Activated CD4-positive, CD25-positive, alpha-beta regulatory T cell treated with anti-CD3 and anti-CD28 coated beads, Interleukin-2, amount 50 U/mL, for 16 hours (primary cell): ENCODE measurements at places on chromosomes 2 and 18.

GRCh38 chr2:133940134-133940533 is 313.7 kb upstream of the MGAT5 start:
- no peak for DNase-seq

DNA sequence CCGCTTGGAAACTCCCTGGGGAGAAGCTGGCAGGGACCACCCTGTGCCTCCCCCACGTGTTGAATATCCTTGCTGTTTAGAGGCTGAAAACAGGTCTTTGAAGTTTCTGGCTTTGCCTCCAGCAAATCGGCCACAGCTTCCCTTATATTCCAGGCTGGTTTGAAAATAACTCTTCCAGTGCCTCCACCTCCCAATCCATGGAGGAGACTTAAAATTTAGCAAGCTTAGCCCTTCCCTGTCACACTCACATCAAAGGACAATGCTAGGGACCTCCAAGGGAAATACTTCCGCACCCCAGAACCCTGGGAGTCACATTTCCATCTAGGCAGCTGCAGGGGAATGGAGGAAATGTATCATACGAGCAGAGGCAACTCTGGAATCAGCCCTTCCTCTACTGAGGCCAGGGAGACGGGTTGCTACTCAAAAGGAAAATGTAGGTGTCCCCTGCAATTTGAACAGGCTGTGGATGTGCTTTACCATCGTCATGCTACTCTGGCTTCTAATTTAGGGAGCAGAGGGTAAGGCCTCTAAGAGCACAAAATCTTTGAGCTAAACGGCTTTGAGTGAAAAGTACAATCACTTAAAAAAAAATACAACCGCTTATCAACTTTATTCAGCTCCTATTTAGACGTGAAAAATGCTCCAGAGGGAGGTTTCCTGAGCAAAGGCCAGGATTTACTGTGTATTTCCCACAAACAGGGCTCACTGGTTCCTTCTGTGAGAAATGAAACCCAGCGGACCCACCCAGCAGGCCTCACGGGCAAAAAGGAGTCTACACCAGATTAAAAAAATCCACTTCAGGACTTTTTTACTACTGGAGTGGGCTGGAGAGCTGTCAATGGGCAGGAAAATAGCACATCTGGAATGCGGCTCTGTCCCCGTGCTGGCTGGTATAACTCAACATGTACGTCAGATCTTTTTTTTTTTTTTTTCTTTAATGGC is 49.4 kb upstream of the PKDCC start:
- DNase-seq = no peak

DNA sequence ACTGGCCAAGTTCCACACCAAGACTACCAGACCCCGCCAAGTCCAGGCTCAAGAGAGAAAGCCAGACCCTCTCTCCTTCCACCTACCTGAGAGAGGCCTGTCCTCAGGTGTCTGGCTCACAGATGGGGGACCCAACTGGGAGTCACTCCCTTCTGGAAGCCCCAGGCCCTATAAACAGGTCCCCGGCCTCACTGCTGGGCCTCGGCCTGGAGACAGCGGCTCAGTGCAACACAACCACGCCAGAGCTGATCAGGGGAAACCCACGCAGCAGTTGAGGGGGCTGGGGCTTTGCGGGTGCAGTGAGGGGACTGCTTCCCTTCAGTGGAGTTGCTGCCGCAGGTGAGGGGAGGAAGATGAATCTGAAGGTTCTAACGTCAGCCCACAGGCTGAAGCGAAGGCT is 22.8 kb upstream of the C1QL2 start:
- DNase-seq = no peak

DNA sequence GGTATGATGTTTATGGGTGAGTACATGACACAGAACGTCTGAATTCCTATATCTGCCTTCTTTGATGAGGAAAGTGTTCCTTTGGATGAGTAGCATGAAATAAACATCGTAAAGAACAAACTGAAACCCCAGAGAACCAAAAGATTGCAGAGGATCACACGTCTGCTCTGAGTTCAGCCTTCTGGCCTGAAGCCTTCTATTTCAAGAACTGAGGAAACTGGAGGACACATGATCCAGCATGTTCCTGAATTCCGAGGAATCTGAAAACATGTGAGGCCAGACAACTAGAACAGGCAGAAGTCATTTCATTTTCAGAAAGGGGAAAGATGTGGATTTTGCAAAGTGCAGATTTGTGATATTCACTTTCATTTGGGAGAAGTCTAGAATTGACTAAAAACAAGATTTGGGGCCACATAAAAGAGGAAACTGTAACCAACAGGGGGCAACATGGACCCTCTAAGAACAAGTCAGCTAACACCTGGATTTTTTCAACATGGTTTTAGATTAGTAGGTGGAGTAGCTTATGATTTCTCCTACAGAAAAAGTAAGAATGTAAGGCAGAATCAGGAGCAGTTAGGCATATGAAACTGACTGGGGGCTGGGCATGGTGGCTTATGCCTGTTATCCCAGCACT is 8.3 kb downstream of the SULT6B1 start:
- DNase-seq = no peak

DNA sequence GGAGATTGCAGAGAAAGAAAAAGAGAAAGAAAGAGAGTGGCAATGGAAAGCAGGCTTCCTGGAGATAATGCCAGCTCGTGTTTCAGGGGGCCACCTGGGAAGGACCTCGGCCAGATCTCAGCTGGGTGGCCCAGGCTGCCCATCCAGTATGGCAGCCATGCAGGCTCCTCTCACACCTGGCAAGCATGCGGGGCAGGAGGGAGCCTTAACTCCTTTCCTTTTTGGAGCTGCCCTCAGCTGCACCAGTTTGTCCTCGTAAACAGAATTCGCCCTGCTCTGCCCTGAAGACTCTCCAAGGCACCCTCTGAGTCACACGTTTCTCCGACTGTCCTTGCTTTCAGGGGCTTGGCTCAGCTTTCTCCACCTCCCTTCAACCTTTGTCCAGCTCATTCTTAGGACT is 59.5 kb upstream of the IGFBP5 start:
- DNase-seq = no peak

- DNase-seq = no peak
These were observed 127.0 kb downstream of the FAM168B start for GRCh38 chr2:130966149-130966774.

DNA sequence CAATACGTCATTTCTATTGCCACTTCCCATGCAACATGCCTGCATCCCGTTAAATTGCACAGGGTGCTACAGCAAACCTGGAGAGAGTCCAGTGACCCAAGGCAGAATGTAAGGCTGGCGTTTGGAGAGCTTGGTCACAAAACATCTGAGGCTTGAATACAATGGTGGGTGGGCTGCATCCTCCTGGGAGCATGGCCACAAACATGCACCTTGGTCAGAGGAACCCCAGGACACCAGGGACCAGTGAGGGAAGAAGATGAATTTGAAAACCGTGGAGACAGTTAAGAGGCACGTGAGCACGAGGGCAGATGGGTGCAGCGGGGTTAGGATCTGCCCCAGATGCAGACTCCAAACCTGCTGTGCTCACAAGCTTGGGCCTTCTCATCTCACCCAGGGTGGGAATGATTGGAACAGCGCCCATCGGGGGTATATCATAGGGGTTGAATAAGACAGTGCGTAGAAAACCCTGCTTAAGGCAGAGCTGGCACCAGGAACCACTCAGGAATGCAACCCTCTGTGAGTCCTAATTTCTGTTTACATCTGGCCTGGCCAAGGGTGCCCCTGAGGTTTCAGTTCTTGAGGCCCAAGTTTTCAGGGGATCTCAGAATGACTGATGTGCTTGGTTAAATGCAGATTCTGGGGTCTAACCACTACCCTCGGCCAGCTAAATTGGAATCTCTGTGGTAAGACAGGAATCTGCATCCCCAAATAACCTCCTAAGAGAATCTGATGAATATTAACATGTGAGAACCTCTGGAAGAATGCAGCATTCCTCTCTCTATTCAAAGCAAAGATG is 97.2 kb downstream of the ARL4C start:
- DNase-seq = no peak

GRCh38 chr18:34976123-34976522 is 65.1 kb upstream of the MAPRE2 start:
- no peak for DNase-seq

DNA sequence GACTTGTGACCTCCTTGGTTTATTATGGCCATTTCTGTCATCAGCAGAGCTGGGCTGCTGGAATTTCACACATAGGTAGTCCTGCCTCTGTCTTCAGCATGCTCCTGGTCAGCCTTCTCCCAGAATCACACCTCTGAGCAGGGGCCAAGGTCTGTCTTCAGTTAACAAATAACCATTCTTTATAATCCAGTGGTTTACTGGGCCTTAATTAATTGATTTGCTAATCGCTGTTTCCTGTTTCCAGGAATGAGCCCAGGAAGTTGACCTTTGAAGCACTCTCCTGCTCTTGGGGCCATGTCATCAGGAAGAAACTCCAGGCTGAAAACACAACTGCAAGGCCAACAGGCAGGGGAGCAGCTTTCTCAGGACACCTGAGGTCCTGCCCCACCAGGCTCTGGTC is 278.5 kb downstream of the SRBD1 start:
- no peak for DNase-seq

DNA sequence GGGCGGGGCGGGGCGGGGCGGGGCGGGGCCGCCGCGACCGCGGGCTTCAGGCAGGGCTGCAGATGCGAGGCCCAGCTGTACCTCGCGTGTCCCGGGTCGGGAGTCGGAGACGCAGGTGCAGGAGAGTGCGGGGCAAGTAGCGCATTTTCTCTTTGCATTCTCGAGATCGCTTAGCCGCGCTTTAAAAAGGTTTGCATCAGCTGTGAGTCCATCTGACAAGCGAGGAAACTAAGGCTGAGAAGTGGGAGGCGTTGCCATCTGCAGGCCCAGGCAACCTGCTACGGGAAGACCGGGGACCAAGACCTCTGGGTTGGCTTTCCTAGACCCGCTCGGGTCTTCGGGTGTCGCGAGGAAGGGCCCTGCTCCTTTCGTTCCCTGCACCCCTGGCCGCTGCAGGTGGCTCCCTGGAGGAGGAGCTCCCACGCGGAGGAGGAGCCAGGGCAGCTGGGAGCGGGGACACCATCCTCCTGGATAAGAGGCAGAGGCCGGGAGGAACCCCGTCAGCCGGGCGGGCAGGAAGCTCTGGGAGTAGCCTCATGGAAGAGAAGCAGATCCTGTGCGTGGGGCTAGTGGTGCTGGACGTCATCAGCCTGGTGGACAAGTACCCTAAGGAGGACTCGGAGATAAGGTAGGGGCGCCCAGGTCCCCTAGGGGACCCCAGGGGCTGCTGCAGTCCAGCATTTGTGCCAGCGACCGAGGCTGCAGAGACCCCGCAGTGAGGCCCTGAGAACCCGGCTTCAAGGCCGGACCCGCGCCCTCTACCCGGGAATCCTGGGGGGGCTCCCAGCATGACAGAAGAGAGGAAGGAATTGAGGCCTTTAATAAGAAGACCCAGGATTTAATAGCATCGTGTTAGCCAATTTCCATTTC is at the start of gene KHK:
TSS of gene KHK (plus strand) at position 49 of the 870 bp plus-strand sequence. CDS start at position 537, 488 bp downstream.
- no peak for DNase-seq

DNA sequence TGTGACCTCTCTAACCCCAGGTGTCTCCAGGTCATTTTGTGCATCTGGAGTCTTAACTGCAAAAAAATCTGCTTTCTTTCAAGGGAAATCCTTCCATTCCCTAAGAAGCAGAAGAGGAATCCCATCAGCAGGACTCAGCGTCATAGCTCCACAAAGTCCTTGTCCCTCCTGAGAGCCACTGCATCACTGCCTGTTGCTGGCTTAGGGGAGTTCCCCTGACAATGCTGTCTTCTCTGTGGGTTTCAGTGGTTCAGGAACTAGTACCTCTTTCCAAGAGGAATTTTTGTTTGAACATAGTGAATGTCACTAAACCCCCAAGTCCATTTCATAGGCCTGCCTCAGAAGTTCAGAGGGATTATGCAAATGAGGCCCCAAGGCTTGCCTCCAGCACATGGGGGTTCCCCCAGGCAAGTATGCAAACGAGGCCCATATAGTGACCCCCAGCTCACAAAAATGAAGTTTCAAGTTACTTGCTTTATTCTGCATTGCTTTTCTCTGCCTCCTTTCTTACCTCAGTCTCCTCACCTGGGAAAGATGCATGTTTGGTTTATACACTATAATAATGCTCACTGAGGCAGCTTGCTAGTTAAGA is 513.9 kb upstream of the MEX3C start:
- no peak for DNase-seq

GRCh38 chr2:11871421-11871820 is 125.0 kb downstream of the LPIN1 start:
- no peak for DNase-seq

GRCh38 chr2:120847700-120848321 is 112.1 kb downstream of the GLI2 start:
- DNase-seq = no peak

GRCh38 chr18:78642296-78642951 is 337.2 kb upstream of the SALL3 start:
- DNase-seq = no peak

DNA sequence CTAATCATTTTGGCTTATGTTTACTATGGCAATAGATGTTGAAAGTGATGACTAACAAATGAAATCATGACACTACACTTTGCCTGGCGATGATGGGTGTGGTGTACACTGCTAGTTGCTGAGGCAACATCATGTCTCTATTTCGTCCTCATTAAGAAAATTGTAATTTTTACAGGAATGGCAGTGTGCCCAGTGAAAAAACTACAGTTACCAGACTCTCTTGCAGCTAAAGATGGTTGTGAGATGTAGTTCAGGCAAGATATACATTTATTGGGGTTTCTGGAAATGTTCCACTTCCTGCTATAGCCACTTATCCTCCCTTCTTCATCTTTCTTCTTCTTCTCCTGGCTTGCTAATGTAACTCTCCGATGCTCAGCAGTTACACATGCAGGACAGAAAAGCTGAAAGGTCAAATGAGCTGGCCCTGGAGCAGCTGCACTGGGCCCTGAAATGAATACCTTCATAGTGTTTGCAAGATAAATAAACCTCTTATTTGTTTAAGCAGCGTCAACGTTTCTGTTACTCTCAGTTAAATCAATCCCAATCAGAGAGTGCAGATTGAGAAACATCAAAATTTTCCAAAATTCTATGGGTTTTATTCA is 46.0 kb downstream of the SOCS6 start:
- no peak for DNase-seq

DNA sequence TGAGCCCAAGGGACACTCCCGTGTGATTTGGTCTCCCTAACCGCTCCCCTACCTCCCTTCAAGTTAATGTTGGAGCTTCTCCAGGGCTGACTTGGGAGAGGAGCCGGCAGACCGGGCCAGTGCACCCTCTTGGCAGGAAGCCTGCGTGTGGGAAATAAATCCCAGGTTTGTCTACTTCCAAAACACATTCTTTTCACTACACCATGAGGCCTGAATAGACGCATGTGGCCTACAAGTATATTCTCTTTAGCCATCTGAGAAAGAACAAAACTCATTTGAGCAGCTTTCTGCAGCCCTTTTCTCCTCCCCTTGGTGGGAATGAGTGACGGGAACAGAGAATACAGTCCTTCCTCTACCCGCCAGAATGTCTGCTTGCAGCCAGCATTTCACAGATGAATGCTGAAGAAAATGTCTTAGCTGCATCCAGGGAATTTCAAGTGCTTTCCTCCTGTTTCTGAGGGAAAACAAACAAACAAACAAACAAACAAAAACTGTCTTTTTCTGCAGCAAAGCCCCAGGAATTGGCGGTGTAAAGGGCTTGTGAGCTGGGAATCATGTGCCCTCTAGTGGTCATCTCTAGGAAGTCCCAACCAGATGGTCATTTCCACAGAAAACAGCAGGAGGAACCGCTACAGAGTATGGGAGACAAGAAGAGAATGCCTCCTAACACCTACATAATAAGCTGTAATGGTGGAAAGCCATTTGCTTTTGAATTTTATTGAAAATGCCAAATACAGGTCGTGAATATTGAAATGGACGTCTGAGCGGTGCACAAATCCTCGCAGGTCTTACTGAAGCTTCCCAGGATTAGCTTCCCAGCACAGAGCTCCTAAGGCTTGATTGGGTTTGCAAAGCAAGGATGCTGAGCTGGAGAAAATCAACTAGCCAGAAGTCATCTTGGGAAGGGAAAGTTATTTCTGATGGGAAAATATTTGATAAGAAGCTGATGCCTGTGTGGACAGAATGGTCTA is 41.2 kb upstream of the DAPL1 start:
- DNase-seq = no peak

- no peak for DNase-seq
These were observed 4.3 kb downstream of the AGPS start for GRCh38 chr2:177396703-177397460.
